ENCODE measurements at places on chromosomes 2 and 18.

GRCh38 chr18:57755473-57756067, 47.5 kb downstream of the ATP8B1 start:
- no peak for DNase-seq

GRCh38 chr2:11862049-11862448, 115.6 kb downstream of the LPIN1 start:
- no peak for DNase-seq

DNA sequence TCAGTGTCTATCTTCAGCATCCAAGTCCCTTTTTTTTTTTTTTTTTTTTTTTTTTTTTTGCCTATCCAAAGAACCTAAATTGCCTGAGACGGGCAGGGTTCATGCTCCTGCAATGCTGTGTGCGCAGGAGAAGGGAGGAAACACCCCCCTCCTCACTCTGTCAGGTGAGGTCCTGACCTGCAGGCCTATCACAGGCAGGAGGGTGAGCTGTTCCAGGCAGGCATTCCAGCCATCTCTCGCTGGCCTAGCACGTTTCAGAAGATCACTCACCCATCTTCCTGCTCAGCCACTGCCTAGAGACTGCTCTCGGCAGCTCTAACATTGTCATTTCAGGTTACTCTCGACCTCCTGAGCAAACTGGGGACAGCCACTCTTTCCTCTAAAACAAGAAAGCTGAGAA, 48.4 kb upstream of the LAPTM4A start:
- DNase-seq, result no peak

- DNase-seq, result peak; percentile 65
These were observed 21.9 kb upstream of the MTERF4 start for GRCh38 chr2:241123816-241124536.

GRCh38 chr2:96470636-96471035, 34.5 kb downstream of the NEURL3 start:
- peak; percentile 47 for DNase-seq
